ENCODE measurements at places on chromosomes 6 and 20.
A peak's percentile ranks its signal among the peaks of the same experiment; 100 is the strongest.

- H3K36me3 ChIP-seq, result no peaks in the 10 kb centered on the region
- H3K4me1 ChIP-seq, result no peaks in the 10 kb centered on the region
- H3K27ac ChIP-seq, result no peak overlapping the region
- H3K4me3 ChIP-seq, result no peak overlapping the region
Measured at GRCh38 chr20:22366631-22367030, 217.7 kb downstream of the FOXA2 start.

GRCh38 chr20:48812600-48813445 is 15.0 kb downstream of the PREX1 start:
- no peak for DNase-seq
- peaks cover 35% of the 10 kb centered on the region for H3K4me1 ChIP-seq
- H3K36me3 ChIP-seq, result no peaks in the 10 kb centered on the region
- no peak overlapping the region for H3K4me3 ChIP-seq
- no peak overlapping the region for H3K27ac ChIP-seq

DNA sequence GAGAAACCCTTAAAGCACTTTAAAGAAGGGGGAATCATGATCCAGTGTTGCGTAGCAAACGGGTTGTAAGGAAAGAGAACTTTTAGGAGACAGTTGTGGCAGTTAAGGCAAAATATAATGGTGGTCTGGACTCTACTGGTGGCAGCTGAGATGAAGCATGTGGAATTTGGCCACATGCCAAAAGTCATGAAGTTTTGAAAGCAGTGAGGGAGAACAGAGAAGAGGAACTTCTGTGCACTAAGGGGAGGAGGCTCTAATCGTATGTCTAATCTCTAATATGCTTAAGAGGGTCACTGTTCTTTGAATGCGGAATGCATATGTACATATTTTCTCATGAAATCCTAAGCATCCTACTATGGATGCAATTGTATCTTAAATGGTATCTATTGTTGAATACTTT is 91.5 kb downstream of the RIMS1 start:
- H3K27ac ChIP-seq, result no peak overlapping the region
- no peaks in the 10 kb centered on the region for H3K4me1 ChIP-seq
- no peak for DNase-seq
- H3K4me3 ChIP-seq, result no peak overlapping the region
- H3K27me3 ChIP-seq, result no peaks in the 10 kb centered on the region
- H3K36me3 ChIP-seq, result no peaks in the 10 kb centered on the region

DNA sequence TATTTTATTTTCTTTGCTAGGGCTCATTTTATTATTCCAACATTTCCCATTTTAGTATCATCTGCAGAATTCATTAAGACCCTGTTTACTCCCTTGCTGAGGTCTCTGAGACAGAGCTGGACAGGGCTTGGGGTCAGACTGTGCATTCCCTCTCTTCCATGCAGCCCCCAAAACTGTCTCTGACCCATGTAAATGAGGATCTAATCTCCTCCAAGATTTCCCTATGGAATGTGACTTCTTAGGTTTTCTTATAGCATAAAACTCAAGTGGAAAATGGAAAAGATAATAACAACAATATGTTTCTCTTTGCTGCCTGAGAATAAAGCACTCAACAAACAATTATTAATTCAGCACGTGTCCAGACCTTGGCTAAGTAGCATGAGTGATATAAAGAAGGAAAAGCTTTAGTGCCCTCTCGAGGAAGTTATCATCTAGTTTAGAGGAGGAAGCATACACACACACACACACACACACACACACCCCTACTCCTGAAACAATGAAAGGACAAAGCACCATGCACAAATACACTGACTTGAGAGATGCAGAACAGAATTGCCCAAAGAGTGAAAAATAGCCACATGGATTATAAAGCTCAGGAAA is 815.5 kb downstream of the BCKDHB start:
- DNase-seq, result no peak
- H3K27ac ChIP-seq, result no peak overlapping the region
- H3K27me3 ChIP-seq, result no peaks in the 10 kb centered on the region
- H3K4me3 ChIP-seq, result no peak overlapping the region

GRCh38 chr6:72416744-72417465 is 205.0 kb upstream of the KCNQ5 start:
- DNase-seq, result no peak
- no peak overlapping the region for H3K4me3 ChIP-seq
- no peak overlapping the region for H3K27ac ChIP-seq
- H3K36me3 ChIP-seq, result no peaks in the 10 kb centered on the region
- peaks cover 56% of the 10 kb centered on the region for H3K27me3 ChIP-seq

- H3K36me3 ChIP-seq, result no peaks in the 10 kb centered on the region
- DNase-seq, result no peak
- H3K4me1 ChIP-seq, result peaks cover 9% of the 10 kb centered on the region
- H3K4me3 ChIP-seq, result no peak overlapping the region
- H3K27me3 ChIP-seq, result peaks cover 68% of the 10 kb centered on the region
- no peak overlapping the region for H3K27ac ChIP-seq
Measured at GRCh38 chr20:43446361-43446879, 11.3 kb upstream of the SRSF6 start.

DNA sequence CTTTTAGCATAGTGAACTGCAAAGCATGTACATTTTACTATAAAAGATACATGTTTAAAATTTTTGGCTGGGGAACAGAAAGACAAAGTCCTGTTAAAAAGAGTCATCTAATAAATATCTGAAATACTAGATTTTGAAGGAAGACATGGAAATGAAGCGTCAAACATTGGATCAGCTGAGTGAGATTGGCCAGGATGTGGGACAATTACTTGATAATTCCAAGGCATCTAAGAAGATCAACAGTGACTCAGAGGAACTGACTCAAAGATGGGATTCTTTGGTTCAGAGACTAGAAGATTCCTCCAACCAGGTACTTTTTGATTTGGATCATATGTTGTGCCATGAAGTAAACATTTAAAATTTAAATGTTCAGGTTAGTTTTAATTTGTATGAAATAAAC is 162.3 kb downstream of the UTRN start:
- H3K36me3 ChIP-seq, result peaks cover 75% of the 10 kb centered on the region
- H3K27me3 ChIP-seq, result no peaks in the 10 kb centered on the region

DNA sequence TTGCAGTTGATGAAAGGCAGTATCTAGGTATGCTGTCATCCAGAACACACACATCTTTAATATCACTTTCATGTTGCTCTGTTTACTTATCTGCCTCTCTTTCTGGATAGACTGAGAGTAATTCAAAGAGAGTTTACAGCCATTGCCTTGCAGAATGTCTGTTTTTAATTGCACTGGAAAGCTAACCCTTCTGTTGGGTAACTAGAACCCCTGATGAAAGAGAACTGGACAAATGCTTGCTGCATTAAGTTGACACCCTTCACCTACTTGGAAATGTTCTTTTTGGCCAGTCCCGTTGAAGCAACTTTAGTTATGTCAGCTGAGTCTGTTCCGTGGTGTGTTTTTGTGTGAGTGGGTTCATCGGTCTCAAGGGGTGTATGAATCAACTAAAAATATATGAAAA is 383.8 kb upstream of the CITED2 start:
- peaks cover 61% of the 10 kb centered on the region for H3K4me1 ChIP-seq
- peak overlapping the region; percentile 64 for H3K27ac ChIP-seq
- H3K4me3 ChIP-seq, result no peak overlapping the region

DNA sequence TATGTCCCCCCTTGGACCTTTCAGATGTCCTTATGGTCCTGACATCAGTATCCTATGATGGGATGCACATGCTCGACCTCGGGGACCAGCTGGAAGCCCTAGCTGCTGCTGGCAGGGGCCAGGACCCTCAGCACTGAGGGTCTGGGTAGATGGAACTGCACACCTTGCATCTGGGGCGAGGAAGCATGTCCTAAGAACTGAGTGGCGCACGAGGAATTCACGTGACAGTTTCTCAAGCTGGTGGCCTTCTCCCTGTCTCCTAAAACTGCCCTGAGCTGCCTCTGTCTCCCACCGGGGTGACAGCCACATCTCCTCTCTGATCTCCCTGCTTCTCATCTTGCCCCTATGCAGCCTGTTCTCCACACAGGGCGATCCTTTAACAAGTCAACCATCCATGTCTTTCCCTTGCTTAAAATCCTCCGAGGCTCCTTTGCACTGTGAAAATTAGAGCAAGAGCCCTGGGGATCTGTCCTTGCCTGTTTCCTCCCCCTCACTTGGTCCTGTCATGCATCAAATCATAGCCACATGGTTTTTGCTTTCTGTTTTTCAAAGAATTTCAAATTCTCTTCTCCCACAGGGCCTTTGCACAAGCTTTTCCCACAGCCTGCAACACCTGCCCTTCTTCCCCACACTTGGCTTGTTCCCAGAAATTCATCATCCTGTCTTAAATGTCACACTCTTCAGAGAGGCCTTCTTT is 107.7 kb downstream of the CDH26 start:
- no peak overlapping the region for H3K27ac ChIP-seq
- no peak for DNase-seq
- no peaks in the 10 kb centered on the region for H3K36me3 ChIP-seq
- peaks cover 14% of the 10 kb centered on the region for H3K4me1 ChIP-seq
- H3K4me3 ChIP-seq, result no peak overlapping the region

- H3K36me3 ChIP-seq, result no peaks in the 10 kb centered on the region
- H3K4me1 ChIP-seq, result peaks cover 58% of the 10 kb centered on the region
- H3K27ac ChIP-seq, result no peak overlapping the region
- no peak overlapping the region for H3K4me3 ChIP-seq
Measured at GRCh38 chr6:157045831-157046454, 268.8 kb downstream of the ARID1B start.

DNA sequence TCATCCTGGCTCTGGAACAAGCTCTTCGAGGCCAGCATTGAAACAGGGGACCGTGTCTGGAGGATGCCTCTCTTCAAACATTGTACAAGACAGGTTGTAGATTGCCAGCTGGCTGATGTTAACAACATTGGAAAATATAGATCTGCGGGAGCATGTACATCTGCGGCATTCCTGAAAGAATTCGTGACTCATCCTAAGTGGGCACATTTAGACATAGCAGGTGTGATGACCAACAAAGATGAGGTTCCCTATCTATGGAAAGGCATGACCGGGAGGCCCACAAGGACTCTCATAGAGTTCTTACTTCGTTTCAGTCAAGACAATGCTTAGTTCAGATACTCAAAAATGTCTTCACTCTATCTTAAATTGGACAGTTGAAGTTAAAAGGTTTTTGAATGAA is 3.6 kb upstream of the CDKN1A start:
- peaks cover 40% of the 10 kb centered on the region for H3K4me1 ChIP-seq
- no peak overlapping the region for H3K4me3 ChIP-seq
- H3K27ac ChIP-seq, result no peak overlapping the region

- H3K36me3 ChIP-seq, result no peaks in the 10 kb centered on the region
- no peak for DNase-seq
- no peaks in the 10 kb centered on the region for H3K4me1 ChIP-seq
- no peak overlapping the region for H3K4me3 ChIP-seq
Measured at GRCh38 chr6:10256113-10256690, 158.7 kb downstream of the TFAP2A start.

DNA sequence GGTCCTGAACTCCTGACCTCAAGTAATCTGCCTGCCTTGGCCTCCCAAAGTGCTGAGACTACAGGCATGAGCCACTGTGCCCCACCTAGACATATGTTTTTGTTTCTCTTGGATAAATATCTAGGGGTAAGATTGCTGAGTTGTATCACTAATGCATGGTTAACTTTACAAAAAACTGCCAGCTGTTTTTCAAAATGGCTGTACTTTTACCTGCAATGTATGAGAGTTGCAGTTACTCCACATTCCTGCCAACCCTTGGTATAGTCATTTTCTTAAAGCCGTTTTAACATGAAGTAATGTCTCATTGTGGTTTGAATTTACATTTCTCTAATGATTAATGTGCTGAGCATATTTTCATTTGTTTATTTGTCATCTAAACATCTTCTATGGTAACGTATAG is 289.7 kb downstream of the UTRN start:
- H3K27me3 ChIP-seq, result no peaks in the 10 kb centered on the region
- H3K4me3 ChIP-seq, result no peak overlapping the region
- H3K36me3 ChIP-seq, result peaks cover 41% of the 10 kb centered on the region
- no peak overlapping the region for H3K27ac ChIP-seq

GRCh38 chr6:61606500-61606899 is 679.5 kb downstream of the KHDRBS2 start:
- DNase-seq, result no peak
- H3K4me1 ChIP-seq, result no peaks in the 10 kb centered on the region
- no peaks in the 10 kb centered on the region for H3K36me3 ChIP-seq
- H3K27me3 ChIP-seq, result no peaks in the 10 kb centered on the region
- H3K27ac ChIP-seq, result no peak overlapping the region

DNA sequence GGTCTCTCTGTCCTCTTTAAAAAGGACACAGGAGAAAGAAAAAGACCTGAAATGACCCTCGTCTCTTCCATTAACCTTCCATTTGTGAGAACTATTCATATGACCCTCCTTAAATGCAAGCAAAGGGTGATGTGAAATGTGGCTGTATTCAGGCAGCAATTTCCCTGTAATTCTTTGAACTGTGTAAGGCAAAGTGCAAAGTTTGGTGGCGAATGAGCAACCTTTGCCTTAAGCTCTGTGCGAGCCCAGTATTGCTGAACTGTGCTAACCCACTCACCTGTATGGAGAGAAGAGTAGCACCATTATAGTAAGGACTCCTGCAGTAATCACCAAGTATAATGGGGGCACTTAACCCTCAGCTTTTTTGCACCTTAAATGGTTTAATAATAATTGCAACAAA is 223.4 kb downstream of the PLCB1 start:
- no peak for DNase-seq
- H3K4me3 ChIP-seq, result no peak overlapping the region
- no peak overlapping the region for H3K27ac ChIP-seq
- peaks cover 8% of the 10 kb centered on the region for H3K4me1 ChIP-seq
- no peaks in the 10 kb centered on the region for H3K36me3 ChIP-seq

GRCh38 chr6:107030151-107030550 is 2.2 kb downstream of the MTRES1 start:
- no peak overlapping the region for H3K27ac ChIP-seq
- DNase-seq, result no peak
- no peaks in the 10 kb centered on the region for H3K36me3 ChIP-seq
- H3K4me3 ChIP-seq, result no peak overlapping the region

DNA sequence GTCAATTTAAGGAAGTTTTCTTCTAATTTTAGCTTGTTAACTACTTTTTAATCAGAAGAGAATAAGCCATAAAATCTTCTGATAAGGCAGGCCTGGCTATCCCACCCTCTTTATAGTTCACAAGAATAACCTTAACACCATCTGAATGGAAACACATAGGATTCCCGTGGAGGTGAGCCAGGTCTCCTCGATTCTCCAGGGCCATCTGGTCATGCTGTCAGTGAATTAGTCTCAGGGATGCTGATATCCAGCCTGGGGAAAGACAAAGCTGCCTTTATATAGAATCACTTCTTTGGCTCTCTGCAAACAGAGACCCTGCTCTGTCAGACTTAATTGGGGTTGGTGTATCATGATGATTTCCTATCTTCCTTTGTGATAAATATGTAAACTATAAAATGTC is 30.1 kb upstream of the TAGAP start:
- no peaks in the 10 kb centered on the region for H3K36me3 ChIP-seq
- peaks cover 69% of the 10 kb centered on the region for H3K27me3 ChIP-seq
- no peaks in the 10 kb centered on the region for H3K4me1 ChIP-seq
- H3K27ac ChIP-seq, result no peak overlapping the region
- no peak for DNase-seq

GRCh38 chr6:111522393-111523020 is 39.5 kb upstream of the REV3L start:
- H3K27me3 ChIP-seq, result no peaks in the 10 kb centered on the region
- no peaks in the 10 kb centered on the region for H3K36me3 ChIP-seq
- H3K27ac ChIP-seq, result no peak overlapping the region
- no peak for DNase-seq
